ENCODE measurements at places on chromosomes 12 and 14.

GRCh38 chr12:102917026-102917787, at the start of gene PAH:
Gene PAH (minus strand): TSS chr12:102917244. CDS start chr12:102917130, 114 bp downstream.
- DNase-seq = no peak

DNA sequence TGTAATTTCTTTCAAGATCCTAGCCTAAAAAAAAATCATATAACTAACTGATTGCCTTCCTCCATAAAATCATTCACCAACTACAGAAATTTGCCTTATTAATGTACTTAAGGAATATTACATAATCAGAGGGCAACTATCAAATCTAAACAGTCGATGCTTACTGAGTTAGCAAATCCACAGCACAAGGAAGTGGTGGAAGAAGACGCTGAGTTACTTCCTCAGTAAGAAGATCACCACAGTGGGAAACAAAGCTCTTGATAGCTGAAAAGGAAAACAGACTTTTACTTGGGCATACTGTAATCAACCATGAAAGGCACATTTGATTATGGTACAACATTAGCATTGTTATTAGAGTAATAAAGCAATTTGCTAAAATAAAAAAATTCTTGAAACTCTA, 48.7 kb downstream of the HEATR5A start:
- DNase-seq = no peak

DNA sequence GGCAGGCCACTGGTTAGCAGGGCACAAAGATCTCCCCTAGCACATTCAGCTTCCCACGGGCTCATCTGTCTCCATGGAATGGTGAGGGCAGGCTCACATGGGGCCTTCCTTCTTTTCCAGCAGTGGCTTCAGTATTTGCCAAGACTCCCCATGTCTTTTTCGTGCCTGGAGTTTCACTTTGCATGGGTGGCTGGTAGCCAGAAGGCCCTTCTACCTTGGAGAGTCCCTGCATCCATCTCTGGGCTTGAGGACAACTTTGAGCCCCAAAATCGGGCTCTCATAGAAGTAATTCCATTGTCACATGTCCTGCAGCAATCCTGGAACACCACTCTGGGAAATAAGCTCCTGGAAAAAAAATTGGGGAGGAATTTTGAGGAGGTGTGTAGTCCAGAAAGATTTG, 42.1 kb downstream of the NFKBIA start:
- no peak for DNase-seq

- DNase-seq = no peak
Observed at GRCh38 chr12:31498424-31498823, 92.5 kb downstream of the DENND5B start.

DNA sequence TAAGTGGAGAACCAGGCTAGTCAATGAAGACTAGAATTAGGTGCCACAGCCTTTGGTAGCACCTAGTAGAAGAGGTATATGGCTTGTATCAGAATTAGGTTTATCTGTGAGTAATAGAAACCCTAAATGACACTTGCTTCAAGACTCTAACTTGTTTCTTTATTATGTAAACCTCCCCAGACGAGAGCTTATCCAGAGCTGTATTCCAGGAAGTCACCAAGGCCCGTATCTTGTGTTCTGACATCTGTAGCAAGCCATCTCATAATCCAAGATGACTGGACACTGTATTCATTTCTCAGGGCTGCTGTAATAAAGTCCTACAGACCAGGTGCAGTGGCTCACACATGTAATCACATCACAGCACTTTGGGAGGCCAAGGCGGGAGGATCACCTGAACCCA, 56.7 kb upstream of the PPP1R12A start:
- no peak for DNase-seq

- no peak for DNase-seq
Observed at GRCh38 chr12:21759737-21760136, 14.8 kb downstream of the KCNJ8 start.

- no peak for DNase-seq
Observed at GRCh38 chr14:68414121-68414520, 378.7 kb downstream of the ZFP36L1 start.

GRCh38 chr14:89672636-89673511, 255.8 kb upstream of the FOXN3 start:
- peak; percentile 71 for DNase-seq

- DNase-seq = no peak
Observed at GRCh38 chr14:63299351-63300110, 19.2 kb downstream of the GPHB5 start.

GRCh38 chr12:54016051-54016450, 7.3 kb downstream of the HOXC8 start:
- no peak for DNase-seq

GRCh38 chr12:459430-460258, at the start of gene B4GALNT3:
Gene B4GALNT3 (plus strand): TSS chr12:459939. CDS start chr12:460377, 438 bp downstream.
- DNase-seq = no peak

GRCh38 chr12:96398424-96399119, 1.7 kb downstream of the CDK17 start:
- DNase-seq = no peak

DNA sequence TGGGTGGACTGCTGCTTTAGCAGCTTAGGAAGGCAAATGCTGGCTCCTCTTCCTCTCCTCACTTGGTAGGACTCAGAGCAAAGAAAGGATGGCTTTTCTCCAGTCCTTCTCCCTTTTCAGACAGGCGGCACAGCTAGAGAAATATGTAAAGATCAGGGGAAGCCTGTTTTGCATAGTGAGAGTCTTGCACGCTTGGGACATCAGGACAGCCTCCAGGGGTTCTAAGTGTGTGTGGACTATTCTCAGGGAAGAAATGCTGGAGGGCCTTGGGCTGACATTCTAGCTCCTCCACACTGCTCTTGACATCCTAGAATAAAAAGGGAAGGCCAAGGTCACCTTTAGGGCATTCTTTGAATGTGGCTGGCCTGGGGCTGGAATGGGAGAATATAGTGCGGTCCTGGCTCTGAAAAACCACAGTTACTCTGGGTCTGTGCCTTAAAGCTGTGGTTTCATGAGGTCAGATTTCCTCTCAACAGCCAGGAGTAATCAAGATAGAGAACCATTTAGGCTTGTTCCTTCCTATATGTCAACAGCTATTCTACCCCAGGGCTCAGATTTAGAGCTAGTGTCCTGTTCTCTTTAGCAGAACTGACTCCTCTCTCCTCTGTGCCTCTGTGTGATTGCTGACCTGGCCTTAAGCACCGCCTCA, 24.3 kb downstream of the CMA1 start:
- DNase-seq = no peak

GRCh38 chr12:92615703-92616102, 87.1 kb upstream of the PLEKHG7 start:
- DNase-seq = no peak

DNA sequence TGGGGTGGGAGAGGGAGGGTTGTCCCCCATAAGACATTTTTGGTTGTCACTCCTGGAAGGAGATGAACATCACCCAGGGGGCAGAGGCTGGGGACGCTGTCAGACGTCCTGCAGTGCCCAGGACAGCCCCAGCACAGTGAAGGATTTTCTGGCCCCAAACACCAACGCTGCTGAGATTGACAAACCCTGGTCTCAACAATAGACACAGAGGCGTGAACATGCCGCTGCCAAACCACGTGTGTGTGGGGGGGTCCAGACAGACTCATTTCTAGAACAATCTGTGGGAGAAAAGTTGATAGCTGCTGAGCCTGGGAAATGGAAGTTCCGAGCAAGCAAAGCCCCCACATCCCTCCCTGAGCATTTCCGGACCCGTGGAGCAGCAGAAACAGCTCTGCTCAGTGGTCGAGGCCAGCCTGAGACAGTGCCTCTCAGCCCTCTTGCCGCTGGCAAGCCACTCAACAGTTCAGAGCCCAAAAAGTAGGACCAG, 43.8 kb upstream of the CLMN start:
- no peak for DNase-seq

- DNase-seq = no peak
Observed at GRCh38 chr12:122834104-122834920, 945 bp upstream of the HIP1R start.

- DNase-seq = no peak
Observed at GRCh38 chr12:25699454-25699853, 146.4 kb upstream of the LMNTD1 start.

DNA sequence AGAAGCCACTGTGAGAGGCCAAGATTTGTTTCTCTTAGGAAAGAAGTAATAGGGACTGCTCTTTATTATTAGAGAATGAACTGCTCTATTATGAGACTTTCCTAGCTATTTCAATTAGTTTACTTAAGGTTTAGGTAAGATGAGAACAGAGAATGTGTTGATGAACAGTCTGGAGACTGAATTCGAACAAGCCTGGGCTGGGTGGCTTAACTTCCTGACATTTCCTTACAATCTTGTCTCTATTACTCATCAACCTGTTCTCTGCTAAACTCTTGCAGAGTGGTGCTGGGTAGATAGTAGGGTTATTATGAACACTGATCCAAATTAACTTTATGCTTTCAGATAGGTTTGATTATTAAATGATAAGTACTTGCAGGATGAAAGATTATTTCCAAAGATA, 31.2 kb downstream of the SLC15A5 start:
- no peak for DNase-seq

- no peak for DNase-seq
Observed at GRCh38 chr12:42705863-42706262, 116.3 kb upstream of the PRICKLE1 start.

GRCh38 chr14:82642425-82642824, 1108.8 kb upstream of the SEL1L start:
- peak; percentile 15 for DNase-seq

DNA sequence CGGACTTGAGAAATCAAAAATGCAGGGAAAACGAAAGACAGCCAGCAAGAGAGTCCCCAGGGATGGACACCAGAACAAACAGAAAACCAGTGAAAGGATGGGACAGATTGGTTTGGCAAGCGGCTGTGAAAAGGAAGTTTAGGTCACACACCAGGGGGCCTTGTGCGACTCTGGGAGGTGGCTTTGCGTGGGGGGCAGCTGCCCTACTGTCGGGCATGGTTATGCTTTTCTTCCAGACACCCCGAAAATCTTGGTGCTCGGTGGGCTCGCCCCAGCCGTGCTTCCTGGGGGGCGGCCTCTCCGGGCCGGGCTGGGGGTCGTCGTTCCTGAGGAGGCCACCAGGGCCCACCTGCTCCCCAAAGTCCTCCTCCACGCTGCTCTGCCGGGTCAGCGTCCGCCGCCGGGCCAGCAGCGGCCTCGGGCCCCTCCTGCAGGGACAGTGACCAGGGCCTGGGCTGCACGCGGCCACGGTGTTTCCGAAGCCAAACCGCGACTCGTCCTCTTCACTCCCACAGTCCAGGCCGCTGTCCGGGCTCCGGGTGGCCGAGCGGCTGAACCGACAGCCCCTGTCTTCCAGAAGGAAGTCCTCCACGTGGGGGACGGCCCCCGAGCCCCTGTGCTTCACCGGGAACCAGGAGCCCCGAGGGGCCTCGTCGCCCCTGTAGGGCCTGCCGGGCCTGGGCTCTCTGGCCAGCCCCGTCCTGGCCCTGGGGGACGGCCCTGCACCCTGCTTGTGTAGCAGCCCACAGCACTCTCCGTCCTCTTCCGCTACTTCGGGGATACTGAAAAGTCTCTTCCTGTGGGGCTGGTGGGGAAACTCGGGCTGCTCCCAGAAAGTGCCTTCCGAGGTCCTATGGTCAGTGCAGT, 86.5 kb downstream of the PIWIL1 start:
- no peak for DNase-seq

DNA sequence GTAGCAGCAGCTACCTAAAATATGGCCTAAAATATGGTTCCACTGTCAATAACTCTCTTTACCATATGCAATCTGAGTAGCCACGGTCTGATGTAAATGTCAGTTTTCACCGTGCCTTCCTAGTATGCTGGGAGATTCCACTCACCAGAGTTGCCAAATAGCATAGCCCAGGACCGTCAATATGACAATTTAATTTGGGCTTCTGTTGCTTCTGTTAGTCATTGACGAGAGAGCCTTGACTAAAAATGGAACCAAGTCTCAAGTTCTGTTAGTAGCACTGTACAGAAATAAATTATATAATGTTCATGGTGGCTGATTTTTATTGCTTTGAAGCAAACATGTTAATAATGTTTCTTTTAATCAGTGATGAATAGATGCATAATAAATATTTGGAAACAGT, 348.4 kb downstream of the BCAT1 start:
- no peak for DNase-seq

DNA sequence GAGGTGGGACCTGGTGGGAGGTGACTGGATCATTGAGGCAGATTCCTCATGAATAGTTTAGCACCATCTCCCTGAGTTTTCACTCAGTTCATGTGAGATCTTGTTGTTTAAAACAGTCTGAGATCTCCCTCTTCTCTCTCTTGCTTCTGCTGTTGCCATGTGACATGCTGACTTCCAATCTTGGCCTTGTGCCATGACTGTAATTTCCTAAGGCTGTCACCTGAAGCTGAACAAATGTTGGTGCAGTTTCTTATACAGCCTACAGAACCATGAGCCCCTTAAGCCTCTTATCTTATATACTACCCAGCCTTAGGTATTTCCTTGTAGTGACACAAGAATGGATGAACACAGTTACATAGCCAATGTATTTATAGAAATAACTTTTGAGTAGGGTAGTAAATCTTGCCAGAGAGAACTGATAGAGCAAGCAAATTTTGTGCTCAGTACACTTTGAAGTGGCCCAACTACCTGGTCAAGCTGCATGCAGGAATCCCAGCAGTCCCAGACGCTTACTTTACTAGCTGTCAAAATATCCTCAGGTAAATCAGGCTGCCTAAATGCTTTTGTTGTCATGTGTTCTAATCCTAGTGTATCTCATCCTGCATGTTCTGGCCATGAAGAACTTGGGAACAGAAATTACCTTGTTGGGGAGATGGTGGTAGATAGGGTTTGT, 445.6 kb upstream of the MIS18BP1 start:
- no peak for DNase-seq

- no peak for DNase-seq
Observed at GRCh38 chr14:21097636-21098075, 799 bp downstream of the ZNF219 start.

- DNase-seq = no peak
Observed at GRCh38 chr14:39580696-39581095, 148.5 kb upstream of the FBXO33 start.

DNA sequence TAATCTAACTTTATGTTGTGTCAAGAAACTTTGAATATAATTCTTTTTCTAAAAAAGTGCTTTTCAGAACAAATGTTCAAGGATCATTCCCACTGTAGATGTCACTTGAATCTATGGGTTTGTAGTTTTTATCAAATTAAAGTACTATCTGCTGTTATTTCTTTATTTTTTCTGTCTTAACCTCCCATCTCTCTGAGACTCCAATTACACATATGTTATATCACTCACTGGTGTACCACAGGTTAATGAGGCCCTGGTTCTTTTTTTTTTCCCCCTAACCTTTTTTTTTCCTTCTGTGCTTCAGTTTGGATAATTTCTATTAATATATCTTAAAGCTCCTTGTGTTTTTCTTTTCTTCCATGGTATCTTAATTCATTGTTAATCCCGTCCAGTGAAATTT, 279.9 kb upstream of the RGS6 start:
- no peak for DNase-seq

GRCh38 chr12:26231470-26231869, 36.1 kb downstream of the SSPN start:
- DNase-seq = no peak
